ENCODE measurements at places on chromosomes 11 and 22.

DNA sequence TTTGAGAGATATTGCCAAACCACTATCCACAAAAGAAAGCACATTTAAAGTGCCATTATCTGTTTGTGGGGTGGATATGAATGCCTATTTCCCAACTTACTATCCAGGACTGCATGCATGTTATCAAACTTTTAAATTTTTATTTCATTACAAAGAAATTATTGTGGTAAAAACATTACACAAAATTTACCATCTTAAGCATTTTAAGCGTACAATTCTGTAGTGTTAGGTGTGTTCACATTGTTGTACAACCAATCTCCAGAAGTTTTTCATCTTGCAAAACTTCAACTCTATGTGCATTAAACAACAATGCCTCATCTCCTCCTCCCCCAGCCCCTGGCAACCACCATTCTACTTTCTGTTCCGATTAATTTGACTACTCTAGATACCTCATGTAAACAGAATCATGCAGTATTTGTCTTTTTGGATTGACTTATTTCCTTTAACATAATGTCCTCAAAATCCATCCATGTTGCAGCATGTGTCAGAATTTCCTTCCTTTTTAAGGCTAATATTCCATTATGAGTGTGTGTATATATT is 17.6 kb upstream of the CD44 start:
- no peak for DNase-seq

GRCh38 chr11:10481560-10482349 is 26.7 kb downstream of the AMPD3 start:
- no peak for DNase-seq

DNA sequence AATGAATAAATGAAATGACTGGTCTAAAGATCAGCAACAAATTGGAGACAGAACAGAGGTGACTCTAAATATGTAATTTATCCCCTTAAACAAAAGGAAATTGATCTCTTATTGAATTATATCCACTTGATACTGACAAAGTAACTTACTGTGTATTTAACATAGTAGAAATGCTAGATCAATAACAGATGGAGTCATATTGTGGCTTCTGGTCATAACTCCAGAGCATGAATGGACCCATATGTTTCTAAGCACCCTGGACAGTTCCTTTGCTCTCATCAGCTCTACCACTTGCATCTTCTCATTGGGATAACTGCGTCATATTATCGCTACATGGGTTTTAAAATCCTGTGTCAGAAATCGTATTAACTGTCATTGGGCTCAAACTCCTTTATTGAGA is 222.3 kb downstream of the ETS1 start:
- DNase-seq = no peak

GRCh38 chr11:120210626-120211521 is at the start of gene OAF:
Gene OAF (plus strand): TSS chr11:120211032. CDS start chr11:120211280, 248 bp downstream.
- DNase-seq = peak; percentile 22

DNA sequence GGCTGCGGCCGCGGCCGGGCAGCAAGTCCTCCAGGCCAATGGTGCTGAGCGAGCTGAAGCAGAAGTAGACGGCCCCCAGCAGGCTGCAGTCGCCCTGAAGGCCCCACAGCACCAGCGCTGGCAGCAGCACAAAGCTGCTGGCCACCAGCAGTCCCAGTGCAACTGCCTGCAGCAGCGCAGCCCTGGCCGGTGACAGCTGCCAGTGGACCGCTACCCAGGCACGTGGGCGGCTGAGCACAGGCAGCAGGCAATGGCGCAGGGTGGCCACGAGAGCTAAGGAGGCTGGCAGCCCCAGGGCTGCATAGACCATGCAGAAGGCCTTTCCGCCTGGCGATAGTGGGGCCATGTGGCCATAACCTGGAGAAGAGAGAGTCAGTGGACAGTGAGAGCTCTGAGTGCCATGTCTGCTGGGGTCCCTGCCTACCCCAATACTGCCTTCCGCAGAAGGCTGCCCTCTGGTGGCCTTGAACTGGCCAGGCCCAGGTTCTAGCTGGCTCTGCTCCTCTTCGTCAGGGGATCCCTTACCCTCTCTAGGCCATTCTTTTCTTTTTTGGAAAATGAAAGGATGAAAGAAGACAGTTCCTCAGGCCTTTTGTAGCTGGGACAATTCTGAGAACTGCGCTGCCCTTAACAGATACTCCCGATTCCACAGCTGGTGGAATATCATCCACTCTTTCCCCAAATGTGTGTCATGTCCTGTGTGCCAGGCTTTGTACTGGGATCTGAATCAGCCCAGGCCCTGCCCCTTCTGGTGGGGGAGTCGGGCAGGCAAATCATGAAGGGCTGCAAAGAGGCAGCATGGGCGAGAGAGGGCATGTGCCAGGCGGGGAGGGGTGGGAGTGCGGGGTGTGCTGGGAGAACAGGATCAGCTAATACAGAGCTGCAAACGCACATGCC is 1.8 kb downstream of the KCNK7 start:
- no peak for DNase-seq
